ENCODE measurements at places on chromosomes 7 and 10.

GRCh38 chr7:150580638-150581394 is 13.6 kb downstream of the GIMAP4 start:
- DNase-seq = no peak

- DNase-seq = no peak
Measured at GRCh38 chr7:28984631-28985030, 26.5 kb upstream of the TRIL start.

- no peak for DNase-seq
Measured at GRCh38 chr7:81684033-81684432, 85.8 kb downstream of the HGF start.

- no peak for DNase-seq
Measured at GRCh38 chr10:110107430-110107829, 99.6 kb downstream of the ADD3 start.

- no peak for DNase-seq
Measured at GRCh38 chr7:69819333-69819705, 221.0 kb downstream of the AUTS2 start.

GRCh38 chr7:107312418-107312817 is 143.6 kb downstream of the HBP1 start:
- DNase-seq = no peak

- DNase-seq = no peak
Measured at GRCh38 chr7:30934732-30935568, 23.3 kb downstream of the AQP1 start.

DNA sequence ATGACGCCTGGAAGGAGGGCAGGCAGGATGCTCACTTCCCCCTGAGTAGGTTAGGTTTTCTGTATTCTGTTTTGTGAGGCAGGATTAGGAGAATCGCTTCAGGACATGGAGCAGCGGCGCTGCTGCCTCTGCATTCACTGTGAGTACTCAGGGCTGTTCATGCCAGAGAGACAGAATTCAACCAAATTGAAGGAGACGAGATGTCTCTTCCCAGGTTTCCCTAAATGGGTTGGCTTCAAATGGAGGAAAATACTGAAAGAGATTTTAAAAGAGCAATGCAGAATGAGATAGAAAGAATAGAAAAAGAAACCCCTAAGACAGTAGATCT is 21.9 kb upstream of the CNPY1 start:
- no peak for DNase-seq

DNA sequence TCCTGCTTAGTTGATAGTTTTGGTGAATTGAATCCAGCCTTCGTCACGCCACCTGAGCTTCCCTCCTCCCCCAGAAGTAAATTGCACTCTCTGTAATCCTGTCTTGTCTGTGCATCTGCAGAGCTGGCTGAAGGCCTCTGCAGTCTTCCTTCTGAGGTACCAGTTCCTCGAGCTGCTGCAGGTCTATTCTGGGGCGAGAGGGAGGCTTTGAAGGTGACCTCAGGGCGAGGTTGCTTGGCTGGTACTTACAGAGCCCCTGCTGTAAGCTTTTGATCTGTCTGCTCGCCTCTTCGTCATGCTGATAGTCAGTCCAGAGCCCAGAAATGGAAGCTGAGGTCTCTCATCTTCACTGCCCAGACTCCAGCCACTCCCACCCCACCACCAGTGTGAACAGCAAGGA is 513.6 kb upstream of the FOXK1 start:
- no peak for DNase-seq

GRCh38 chr7:158530800-158531609 is 56.6 kb downstream of the PTPRN2 start:
- no peak for DNase-seq

DNA sequence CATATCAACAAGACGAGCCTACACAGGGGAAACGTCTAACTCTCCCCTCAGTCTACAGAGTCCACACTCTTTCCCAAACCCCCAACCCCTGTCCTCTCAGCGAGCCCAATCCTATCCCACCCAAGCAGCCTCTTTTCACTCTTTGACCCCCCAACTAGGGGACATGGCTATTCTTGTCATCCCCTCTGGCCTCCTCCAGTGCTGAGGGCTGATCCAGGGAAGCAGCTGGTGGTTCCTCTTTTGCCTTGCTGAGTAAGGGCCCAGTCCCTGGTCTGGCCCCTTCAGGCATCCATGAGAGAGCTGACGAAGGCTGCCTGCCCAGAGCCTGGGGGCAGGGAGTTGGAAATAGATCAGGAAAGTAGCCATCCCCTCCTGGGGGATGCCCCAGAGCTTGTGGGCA is 6.4 kb downstream of the NOBOX start:
- no peak for DNase-seq

DNA sequence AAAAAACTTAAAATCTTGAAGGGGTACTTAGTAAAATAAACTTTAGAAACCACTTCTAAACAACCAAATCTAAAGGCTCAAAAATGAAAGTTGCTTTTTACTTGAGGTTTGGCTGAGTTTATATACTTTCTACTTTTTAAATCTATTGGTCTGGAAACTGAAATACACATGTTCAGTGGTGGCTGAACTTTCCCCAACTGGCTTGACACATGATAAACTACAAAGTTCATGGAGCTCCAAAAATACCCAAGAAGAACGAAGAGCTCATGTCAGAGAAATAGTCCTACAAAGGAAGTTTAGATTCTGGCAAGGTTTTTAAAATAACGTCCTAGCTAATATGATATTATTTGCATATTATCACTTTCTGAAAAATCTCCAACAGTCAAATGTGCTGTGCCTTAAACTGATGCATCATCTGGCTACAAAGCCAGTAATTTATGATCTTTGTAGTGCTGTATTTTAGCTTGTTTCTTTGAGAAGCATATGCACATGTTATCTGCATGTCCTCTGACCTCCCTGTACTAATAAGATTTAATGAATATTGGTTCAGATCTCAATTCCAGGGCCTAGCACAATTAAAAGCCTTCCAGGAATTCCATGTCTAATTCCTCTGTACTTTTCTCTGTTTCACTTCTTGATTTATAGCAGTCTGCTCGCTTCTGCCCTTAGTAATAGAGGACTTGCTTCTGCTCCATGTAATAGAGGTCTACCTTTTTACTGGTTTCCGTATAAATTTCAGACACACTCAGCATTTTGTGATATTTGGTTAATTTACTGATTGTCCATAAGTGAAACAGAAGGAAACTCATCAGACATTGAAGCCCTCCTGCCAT is 28.2 kb downstream of the SEMA3C start:
- DNase-seq = no peak

DNA sequence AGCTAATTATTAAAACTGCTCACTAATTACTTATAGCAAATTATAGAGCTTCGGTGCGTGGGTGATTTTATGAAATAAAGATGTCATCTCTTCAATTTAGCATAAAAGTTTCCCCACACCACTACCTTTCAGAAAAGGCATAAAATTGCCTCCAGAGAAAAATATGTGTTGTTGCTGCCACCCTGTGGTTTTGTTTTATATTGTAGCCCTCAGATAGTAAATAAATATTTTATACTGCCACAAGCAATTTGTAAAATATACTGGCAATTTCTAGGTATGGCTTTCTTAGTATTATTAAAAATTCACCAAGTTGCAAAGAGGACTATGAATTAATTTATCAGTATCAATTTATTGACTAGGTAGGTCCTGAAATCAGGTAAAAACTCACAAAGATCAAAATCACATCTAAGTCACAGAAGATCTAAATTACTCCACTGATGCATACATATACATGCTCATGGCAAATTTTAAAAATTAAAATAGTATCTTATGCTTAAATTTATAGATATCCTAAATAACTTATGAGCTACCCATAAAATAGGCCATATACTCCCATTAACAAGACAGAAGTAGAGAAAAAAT is 26.5 kb downstream of the ASNS start:
- no peak for DNase-seq

DNA sequence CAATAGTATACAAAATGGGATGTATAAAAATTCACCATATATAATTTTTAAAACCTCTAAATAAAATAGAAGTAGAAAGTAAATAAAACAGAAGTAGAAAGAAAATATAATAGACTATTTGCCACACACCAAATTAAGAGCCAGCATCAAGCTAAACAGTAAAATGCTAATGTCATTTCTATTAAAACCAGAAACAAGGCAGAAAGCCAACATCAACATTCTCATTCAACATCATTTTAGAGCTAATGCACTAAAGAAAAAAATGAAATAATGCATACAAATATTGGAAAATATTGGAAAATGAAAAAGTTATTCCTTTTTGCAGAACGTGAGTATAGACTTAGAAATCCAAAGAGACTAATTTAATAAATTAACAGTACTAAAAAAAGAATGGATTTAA is 23.4 kb upstream of the RELN start:
- DNase-seq = no peak

DNA sequence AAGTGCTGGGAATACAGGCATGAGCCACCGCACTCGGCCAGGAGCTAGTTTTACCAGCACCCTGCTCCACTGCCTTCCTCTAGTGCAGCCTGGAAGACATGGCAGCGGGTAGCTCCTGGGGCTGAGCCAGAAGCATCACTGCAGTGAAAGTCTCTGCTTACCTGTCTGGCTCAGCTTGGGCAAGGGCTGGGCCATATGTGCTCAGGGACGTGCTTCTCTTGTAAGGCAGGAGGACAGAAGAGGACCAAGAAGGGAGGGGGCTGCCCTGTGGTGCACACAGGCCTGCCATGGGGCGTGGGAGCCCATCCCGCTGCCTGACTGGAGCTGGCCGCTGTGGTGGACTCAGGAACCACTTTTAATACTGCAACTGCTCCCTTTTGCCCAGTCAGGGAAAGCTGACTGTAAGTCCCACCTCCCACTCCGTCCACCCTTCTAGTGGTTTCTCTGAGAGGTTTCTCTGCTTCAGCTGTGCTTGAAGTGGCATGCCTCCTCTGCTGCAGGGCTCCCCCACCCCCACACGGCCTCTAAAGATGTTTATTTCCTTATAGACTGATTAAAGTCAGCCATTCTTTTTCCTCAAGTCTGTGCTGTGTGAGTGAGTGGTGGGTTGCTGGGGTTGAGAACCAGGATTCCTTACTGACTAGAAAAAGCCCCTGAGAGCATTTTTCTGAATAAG is 25.3 kb upstream of the C10orf95 start:
- no peak for DNase-seq

GRCh38 chr10:34813626-34814222 is 1.4 kb downstream of the PARD3 start:
- DNase-seq = no peak

DNA sequence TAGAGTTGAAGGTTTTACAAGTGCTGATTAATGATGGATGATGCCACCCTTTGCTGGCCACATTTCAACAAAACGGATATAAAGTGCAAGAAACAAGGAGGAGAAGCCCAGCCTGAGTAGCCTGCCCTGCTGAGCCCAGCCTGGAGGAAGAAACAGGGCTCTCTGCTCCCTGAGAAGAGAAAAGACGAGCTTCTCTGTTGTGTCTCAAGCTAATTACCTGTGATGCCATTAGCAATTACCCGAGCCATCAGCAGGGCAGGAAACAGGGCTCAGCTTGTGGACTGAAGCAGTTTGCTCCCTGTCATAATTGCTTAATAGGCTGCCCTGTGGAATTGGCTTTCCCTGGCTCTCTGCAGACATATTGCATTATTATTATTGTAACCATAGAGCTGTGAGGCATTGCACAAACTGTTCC is 709.3 kb upstream of the AUTS2 start:
- no peak for DNase-seq

DNA sequence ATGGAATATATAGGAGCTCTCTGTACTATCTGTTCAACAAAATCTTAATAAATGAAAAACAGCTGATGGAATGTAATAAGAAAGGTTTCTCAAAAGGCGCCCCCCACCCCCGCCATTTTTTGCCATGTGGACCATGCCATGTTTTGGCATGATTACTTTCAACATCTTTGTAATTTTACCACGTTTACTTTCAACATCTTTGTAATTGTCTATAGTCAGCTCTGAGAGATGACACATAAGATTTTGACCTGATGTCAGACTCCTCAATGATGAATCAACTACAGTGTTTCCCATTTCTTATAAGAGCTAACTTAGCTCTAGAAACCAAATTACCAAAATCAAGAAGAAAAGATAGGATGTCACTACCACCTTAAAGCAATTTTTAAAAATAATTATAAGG is 144.9 kb upstream of the AHR start:
- DNase-seq = no peak

GRCh38 chr7:116290740-116291139 is 80.4 kb downstream of the TES start:
- no peak for DNase-seq

DNA sequence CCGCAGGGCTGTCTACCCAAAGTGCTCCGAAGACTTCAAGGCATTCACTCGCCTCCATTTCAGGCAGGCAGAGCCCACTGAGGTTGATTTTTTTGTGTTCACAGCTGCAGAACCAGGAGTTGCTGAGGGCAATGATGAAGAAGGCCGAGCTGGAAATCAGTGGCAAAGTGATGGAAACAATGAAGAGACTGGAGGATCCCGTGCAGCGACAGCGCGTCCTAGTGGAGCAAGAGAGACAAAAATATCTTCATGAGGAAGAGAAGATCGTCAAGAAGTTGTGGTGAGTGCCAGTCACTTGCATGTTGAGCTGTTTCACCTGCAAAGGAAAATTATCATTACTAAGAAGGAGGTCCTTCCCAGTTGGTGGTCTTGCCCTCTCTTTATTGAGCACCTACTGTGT is 210.5 kb downstream of the ARHGAP21 start:
- no peak for DNase-seq

DNA sequence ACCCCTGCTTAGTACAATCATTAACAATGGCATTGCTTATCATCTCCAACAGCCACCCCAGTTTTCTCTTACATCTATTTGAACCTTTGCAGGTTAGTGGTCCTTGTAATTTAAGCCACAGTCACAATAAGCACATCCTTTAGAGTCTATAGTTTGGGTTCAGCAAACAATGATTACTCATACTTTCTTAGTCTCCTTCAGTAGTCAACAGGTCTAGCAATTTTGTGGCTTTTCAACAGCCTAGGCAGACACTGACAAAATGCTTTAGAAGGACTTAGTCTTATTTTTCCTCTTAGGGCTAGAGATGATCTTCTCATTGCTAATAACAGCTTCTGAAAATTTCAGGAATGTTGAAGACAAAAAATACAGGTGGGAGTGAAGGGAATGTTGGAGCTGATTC is 32.3 kb upstream of the FAM204A start:
- no peak for DNase-seq

GRCh38 chr7:131753620-131754222 is 197.3 kb upstream of the PODXL start:
- DNase-seq = no peak
